Adipocyte (in vitro differentiated cells): ENCODE measurements at places on chromosomes 4 and X.

- DNase-seq: no peak
Observed at GRCh38 chr4:168269896-168270295, 48.7 kb downstream of the DDX60 start.

DNA sequence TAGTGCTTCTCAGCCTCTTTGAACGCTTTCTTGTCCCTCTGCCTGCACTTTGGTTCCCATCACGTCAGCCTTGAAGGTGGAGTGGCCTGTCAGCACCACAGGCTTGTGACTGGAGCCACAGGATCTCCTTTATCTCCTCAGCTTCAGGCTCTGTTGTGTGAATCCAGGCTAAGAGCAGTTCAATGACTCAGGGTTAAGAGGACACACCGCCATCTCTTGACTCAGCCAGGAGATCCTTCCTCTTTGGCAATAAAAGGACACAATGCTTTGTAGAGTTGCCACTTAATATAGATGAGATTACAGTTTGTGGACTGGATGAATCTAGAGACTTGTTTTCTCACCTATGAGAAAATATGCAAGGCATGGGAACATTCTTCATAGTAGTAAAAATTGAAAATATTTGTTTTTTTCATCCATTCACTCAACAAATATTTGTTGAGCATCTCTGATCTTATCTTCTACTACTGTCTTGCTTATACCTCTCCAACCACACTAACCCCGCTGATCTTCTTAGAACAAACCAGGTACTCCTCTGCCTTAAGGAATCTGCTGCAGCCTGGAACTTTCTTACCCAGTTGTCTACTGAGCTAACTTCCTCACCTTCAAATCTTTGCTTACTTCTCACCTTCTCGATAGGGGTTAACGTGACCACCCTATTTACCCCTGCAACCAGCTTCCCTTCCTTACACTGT, 62.3 kb downstream of the UCHL1 start:
- DNase-seq: no peak

DNA sequence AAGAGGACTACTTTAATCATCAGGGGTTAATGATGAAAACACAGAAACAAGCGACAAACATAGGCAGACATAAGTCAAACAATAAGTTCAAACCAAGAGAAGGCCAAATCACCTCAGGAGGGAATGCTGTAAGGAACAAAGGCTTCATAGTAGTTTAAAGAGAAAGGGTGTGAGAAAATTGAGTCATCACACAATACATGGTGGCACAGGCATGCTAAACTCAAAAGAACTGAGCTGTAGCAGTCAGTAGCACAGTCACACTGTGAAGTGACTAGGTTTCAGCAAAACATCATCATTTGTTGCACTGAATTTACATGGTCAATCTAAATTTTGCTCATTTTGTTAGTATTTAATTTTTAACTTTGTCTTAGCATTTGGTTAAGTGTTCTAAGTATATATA, 24.2 kb downstream of the SMC1A start:
- no peak for DNase-seq

GRCh38 chrX:1134976-1135375, 77.5 kb downstream of the CRLF2 start:
- no peak for DNase-seq

GRCh38 chr4:25638221-25638601, 17.4 kb upstream of the SLC34A2 start:
- DNase-seq: no peak

DNA sequence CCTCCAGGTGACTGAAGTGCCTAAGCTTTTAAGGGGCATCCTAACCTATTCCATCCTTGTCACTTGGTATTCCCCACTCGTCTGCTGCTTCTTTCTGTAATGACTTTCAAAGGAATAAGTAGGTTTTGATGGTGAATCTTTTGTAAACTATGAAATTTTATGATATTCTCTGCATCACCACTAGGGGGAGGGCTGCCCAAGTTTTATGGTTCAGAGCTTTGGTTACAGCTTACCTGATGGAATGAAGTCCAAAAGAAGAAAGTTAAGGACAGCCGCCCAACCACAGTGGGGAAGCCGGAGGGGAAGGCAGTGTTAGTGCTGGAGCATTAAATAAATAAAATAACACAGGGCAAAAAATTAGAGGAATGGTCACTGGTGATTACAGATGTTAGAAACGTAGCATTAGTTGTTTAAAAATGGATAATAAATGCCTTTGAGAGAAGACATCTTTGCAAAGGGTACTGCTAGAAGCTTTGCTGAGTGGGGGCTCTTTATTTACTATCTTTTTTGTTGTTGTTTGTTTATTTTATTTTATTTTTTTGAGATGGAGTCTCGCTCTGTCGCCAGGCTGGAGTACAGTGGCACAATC, 204.9 kb downstream of the GBA3 start:
- DNase-seq: peak; percentile 23
